NT2/D1 (cell line): ENCODE measurements at places on chromosomes 2 and 18.

DNA sequence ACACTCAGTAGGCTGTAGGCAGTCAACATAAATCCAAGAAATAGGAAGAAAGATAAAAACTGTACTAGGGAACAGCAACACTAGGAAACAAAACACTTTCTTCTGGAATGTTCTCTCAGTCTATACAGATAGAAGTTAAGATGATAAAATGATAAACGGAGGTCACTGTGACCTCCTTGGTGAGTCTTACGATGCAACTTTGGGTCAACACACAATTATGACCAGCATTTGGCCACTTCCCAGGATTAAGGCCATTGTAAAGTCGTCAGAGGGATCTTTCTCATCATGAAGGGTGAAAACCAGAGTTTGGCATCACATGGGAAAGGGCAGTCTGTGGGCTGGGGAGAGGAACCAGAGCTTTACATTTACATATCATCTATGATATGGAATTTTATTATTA is 33.4 kb downstream of the LAMA3 start:
- DNase-seq = no peak

GRCh38 chr2:118122594-118123281 is 34.5 kb downstream of the INSIG2 start:
- DNase-seq = no peak

- no peak for DNase-seq
Observed at GRCh38 chr18:27497246-27497645, 312.1 kb upstream of the CHST9 start.

- no peak for DNase-seq
Observed at GRCh38 chr2:29123617-29124349, 8.6 kb downstream of the CLIP4 start.

DNA sequence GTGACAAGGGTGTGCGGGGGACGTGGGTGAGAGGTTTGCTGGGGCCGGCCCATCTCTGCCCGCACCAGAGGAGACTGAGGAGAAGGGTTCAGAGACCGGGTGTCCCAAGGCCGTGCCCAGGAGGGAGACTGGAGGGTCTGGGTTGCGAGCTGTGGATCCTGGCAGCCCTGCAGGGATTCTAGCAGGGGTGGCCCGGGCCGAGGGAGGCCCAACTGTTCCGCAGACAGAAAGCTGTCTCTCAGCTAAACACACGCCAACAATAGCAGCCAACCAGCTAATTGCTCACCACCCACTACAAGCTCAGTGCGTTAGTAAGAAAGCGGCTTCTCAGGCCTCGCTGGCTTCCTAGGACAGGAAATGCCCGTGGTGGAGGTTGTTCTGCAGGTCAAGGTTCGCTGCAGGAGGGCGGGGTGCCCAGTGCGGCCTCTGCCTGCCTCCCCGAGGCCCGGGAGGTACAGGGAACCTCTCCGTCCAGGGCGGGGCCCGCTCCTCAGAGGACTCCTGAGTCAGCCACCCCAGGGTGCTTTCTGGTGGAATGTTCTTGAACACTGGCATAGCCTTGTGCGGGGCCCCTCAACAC is 282.0 kb upstream of the PXDN start:
- DNase-seq = no peak

DNA sequence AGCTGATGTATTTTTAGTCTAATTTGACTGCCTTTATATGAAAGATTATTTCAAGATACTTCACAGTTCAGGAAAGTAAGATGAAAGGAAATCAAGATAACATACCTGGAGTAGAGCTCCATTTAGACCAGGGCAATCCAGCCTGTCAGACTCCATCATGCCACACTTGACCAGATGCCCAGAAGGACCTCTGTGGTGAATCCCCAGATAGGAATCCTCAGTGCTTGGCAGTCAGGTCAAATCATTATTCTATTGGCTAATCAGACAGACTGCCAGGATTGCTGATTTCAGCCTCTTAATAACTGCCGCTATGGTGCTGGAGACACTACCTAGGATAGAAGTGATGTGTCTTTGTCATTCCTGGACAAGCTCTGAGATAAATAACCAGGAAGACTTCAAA is 404.2 kb downstream of the STK39 start:
- no peak for DNase-seq

DNA sequence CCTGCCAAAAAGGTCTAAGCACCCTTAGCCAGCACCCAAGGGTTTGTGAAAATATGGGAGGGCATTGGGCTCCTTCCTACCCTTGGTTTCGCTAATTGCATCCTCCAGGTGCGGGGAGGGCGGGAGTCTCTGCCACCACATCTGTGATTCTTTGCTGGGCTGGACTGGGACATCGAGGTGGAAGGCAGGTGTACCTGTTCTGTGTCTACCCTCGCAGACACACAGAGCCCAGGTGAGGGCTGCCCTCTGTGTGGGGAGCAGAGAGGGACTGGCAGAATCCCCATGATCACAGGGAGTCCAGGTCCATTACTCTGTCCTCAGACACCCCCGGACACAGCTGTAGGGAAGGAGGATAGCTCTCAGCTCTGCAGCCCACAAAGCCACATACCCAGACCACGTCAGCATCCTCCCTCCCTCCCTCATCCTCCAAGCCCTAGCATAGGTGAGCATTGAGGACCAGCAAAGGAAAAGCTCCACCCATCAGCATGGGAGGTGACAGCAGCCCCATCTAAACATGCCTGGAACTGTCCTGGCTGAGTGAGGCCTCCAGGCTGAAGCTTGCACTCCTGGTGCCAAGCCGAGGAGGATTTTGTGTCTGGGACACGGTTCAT is 49.8 kb downstream of the PLB1 start:
- no peak for DNase-seq

DNA sequence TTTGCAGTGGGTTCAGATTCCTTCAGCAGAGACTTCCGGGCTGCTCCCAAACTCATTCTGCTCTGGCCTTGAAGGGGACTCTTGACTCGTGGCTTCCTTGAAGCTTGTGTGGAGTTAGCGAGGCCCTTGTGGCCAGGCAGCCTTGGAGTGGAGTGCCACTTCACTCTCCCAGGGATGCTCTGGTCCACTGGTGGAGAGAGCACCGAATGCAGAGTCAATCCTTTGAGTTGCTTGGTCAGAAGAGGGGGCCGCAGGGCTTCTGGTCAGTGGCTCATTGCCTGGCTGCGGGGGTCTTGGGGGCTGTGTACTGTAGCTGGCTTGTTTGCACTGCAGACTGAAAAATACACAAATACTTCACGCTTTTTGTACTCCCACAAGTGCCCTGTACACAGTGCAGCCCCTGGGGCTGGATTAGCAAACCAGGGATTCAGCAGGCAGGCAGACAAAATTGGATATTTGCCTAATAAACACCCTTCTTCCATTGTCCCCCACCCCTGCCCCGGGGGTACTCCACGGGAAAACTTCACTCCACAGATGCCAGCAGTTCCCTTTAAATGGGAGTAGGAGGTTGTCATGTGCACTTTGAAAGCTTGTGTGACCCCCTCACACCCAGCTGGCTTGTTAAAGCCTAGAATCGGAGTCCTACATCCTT is 3.2 kb downstream of the GLI2 start:
- DNase-seq = no peak

GRCh38 chr2:226600184-226600583 is 199.4 kb downstream of the IRS1 start:
- peak; percentile 15 for DNase-seq

DNA sequence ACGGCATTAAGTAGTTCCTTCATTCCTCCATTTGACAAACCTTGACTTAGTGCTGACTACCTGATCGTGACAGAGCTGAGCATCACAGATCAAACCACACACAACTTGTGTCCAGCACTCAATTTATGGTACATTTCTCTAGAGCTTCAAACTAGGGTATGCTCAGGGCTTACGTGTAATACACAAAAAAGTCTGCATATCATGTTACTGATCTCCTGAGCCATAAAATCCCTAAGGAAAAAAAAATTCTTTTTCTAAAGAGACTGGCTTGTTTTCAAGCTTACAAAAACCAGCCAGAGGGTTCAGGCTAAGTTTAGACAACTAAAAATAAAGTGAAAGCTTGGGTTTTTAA is 88.0 kb upstream of the ALKAL2 start:
- no peak for DNase-seq
